ENCODE measurements at places on chromosomes 2 and 18.

- H3K36me3 ChIP-seq: no peaks in the 10 kb centered on the region
- H3K4me3 ChIP-seq: no peak overlapping the region
- H3K27me3 ChIP-seq: no peaks in the 10 kb centered on the region
- H3K27ac ChIP-seq: peak overlapping the region; percentile 24
- peaks cover 67% of the 10 kb centered on the region for H3K4me1 ChIP-seq
Observed at GRCh38 chr2:133821107-133821760, 253.0 kb upstream of the NCKAP5 start.

- no peaks in the 10 kb centered on the region for H3K27me3 ChIP-seq
- no peak overlapping the region for H3K27ac ChIP-seq
- no peaks in the 10 kb centered on the region for H3K4me1 ChIP-seq
Observed at GRCh38 chr2:143230506-143231253, 101.5 kb downstream of the ARHGAP15 start.

DNA sequence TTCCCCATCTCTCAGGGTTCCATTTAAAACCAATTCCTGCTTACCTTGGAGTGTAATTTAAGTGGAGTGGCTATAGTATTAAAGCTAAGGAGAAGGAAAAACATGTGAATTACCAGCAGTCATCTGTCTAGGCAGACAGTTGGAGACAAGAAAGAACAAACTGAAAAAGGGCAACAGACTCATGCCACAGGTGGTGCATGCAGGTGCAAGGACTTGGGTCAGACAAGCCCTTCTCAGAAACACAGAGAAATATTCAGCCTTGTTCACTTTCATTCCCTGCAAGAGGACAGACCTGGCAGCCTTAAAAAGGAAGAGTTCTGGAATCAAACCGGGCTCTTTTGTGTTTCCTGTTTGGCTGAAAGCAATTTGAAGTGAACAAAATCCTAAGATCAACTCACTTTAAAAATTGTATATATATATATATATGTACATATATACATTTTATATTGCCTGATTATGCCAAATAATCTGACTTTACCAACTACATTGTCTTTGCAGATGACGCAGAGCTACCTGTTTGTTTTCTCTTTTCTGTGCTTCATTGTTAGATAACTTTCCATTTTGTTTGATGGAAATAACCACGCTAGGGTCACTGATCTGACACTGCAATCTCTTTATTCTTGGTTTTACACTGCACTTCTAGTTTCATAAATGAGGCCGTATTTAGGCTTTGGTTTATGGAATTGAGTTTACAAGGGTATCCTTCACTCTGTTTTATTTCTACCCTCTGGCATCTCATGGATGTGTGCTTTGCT lies 35.1 kb upstream of the VPS54 start:
- H3K4me3 ChIP-seq: no peak overlapping the region
- H3K36me3 ChIP-seq: no peaks in the 10 kb centered on the region
- H3K4me1 ChIP-seq: peaks cover 28% of the 10 kb centered on the region
- no peaks in the 10 kb centered on the region for H3K27me3 ChIP-seq
- DNase-seq: peak; percentile 19

DNA sequence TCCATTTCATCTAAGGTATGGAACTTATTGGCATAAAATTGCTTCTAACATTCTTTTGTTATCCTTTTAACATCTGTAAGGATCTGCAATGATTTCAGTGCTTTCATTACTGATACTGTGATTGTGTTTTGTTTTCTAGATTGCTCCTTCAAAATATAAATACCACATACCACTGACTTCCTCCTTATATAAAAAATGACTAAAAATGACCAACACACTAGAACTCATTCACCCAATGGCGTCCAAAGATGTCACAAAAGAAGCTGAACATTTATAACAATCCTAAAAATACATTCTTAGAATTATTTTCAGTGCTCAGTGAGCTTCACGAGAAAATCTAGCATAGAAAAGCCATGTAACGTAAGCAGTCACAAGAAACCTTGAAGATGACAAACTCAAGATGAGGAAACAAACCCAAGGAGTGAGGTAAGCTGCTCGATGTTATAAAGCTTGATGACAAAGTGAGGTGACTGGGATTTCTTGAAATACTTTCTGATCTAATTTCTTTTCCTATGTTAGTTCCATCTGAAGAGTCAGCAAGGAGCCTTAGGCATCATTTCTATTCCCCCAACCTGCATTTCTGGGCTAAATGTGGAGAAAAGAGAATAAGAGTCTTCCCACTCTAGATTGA lies 42.6 kb downstream of the PNO1 start:
- H3K4me3 ChIP-seq: no peak overlapping the region
- no peak overlapping the region for H3K27ac ChIP-seq
- DNase-seq: no peak
- H3K4me1 ChIP-seq: peaks cover 7% of the 10 kb centered on the region
- H3K36me3 ChIP-seq: peaks cover 2% of the 10 kb centered on the region

DNA sequence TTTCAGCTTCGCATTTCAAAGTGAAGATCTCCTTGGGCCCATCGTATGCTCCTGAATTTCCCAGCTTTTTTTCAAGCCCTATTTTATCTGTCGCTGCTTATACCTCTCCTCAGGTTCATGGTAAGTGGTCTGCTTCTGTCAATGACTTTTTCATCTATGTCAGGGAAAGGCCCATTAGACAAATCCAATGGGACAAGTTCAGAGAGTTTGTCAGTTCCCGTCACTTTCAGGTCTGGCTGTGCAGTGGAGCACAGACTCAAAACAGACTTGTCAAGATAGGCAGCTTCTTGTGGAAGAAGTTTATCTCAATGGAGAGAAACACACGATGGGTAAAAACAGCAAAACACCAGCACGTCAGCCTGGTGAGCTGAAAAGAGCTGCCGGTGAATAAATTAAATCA lies 100.9 kb upstream of the KLF7 start:
- H3K27ac ChIP-seq: no peak overlapping the region
- no peaks in the 10 kb centered on the region for H3K27me3 ChIP-seq
- no peak for DNase-seq
- no peaks in the 10 kb centered on the region for H3K4me1 ChIP-seq
- H3K36me3 ChIP-seq: no peaks in the 10 kb centered on the region

- H3K4me3 ChIP-seq: no peak overlapping the region
- H3K27ac ChIP-seq: no peak overlapping the region
- no peak for DNase-seq
- H3K36me3 ChIP-seq: no peaks in the 10 kb centered on the region
- no peaks in the 10 kb centered on the region for H3K4me1 ChIP-seq
Observed at GRCh38 chr2:83305758-83306378, 1153.2 kb downstream of the SUCLG1 start.
